ENCODE measurements at places on chromosomes 2 and 18. TPM values are rescaled to one million over a fixed set of nuclear protein-coding genes. Genes with fewer than 3 reads are reported as not detected.

Gene FAM237A
- not detected for polyA plus RNA-seq

Gene SLC25A52
- 0.53 TPM for polyA plus RNA-seq

Gene IL36RN
- not detected for polyA plus RNA-seq

Gene SLC30A3
- polyA plus RNA-seq = 7.5 TPM

GRCh38 chr2:224523626-224524577 is 61.3 kb downstream of the CUL3 start:
- no peak for DNase-seq

GRCh38 chr2:22560021-22560420 is 825.0 kb upstream of the KLHL29 start:
- DNase-seq = no peak

GRCh38 chr18:58862851-58863538 is 1.7 kb upstream of the ZNF532 start:
- no peak for DNase-seq

- DNase-seq = no peak
These were observed 119.5 kb downstream of the ASXL3 start for GRCh38 chr18:33697498-33697897.

- DNase-seq = no peak
These were observed 18.6 kb upstream of the ESPNL start for GRCh38 chr2:238081561-238081960.

GRCh38 chr18:61290616-61291015 is 42.6 kb upstream of the CDH20 start:
- no peak for DNase-seq
